CD4-positive, alpha-beta T cell treated with Interleukin-6 at 100 ng/mL for 8 hours (primary cell): ENCODE measurements at places on chromosomes 7 and 10.

- DNase-seq, result no peak
Observed at GRCh38 chr7:41755096-41755495, 52.2 kb upstream of the INHBA start.

DNA sequence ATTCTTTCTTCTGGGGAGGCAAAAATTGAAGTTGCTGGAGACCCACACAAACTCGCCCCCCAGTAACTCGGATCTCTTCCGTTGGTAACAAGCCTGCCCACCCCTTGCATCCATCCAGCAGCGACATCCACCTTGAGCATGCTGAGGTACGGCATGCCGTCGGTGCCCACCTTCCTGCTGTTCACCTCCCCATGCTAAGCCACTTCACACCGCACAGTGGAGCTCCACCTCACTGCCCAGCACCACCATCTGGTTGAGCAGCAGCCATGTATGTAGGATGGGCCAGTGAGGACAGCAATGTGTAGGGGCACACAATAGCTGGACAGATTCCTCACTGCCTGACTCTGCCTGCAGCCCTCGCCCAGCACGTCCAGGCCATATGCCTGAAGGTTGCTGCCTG is 138.1 kb upstream of the ZNF92 start:
- DNase-seq, result no peak

GRCh38 chr10:106734220-106734619 is 430.3 kb downstream of the SORCS1 start:
- no peak for DNase-seq

DNA sequence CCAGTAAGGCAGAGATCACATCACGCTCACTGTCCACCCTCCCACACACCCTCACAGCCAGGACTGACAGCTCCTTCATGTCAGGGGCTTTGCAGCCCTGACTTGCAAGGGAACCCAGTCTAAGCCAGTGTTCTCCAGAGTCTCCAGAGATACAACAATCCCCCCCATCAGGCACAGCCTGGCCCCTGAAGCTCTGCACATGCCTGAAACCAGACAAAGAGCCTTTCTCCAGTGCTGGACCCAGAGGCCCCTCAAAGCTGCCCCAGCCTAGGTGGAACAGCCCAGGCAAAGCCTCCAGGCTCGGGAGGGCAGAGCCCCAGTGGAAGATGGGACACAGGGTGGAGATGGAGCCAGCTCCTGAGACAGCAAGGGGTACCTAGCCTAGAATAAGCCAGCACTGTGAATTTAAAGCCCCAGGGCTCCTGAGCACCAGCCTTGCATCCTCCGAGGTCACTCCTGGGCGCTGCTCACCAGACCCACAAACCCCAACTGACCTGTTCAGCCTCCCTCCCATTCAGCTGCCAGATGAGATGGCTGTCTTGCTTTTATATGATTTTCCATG is 50.2 kb downstream of the GRID1 start:
- no peak for DNase-seq

DNA sequence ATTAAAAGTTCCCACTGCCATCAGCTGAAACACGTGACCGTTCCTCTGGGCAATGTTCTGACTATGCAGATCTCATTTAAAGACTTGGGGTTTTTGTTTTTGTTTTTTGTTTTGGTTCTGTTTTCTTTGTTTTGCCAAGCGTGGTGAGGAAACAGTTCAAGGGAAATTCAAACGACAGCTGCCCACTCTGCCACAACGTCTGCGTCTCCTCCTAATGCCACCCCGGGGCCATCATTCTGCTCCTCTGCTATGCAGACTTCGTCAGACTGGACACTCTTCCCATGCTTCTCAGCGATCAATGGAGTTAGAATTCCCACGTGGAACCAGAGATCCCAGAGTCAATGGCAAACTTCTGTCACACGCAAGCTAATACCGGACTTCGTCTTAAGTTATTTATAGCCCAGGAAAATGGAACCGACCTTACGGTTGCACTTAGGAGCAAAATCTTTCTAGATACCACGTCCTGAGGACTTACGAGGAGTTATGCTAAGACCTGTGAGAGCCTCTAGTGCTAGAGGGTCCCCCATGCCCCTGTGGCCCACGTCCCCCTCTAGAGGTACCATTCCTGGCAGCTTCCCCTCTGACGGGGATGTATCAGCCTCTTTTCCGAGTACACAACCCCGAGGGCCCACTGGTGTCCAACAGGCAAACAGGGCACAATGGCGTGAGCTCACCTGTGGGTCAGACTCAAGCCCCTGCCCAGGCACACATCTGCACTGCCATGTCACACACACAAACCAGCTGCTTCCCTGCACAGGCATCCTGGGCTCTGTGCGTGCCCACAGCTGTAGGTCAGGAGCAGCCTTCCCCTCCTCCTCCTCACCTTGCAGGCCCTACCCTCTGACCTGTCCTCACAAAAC is 24.4 kb downstream of the EBF3 start:
- no peak for DNase-seq

GRCh38 chr7:97013845-97014134 is 8.4 kb downstream of the DLX6 start:
- DNase-seq, result no peak

GRCh38 chr7:110938165-110938564 is 152.8 kb upstream of the LRRN3 start:
- DNase-seq, result no peak

DNA sequence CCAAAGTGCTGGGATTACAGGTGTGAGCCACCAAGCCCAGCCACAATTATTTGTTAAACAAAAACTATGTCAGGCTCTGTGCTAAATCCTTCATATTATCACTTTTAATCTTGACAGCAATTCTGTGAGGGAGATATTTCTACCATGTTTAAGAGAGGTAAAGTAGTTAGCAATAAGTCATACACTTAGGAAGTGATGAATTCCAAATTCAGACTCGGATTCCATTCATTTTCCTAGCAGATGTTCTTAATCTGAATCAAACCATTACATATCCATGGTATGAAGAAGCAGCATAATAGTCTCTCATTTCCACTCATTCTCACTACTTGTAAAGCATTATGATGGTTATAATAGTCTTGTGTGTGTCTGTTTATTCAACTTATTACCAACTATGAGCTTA is 2.9 kb upstream of the CD36 start:
- no peak for DNase-seq

- no peak for DNase-seq
Observed at GRCh38 chr10:77036993-77037734, 600.4 kb downstream of the KCNMA1 start.

- no peak for DNase-seq
Observed at GRCh38 chr10:26505491-26505890, 67.3 kb downstream of the APBB1IP start.

- no peak for DNase-seq
Observed at GRCh38 chr7:135800560-135800959, 51.9 kb upstream of the FAM180A start.

- no peak for DNase-seq
Observed at GRCh38 chr10:131172433-131172832, 139.1 kb downstream of the TCERG1L start.
